Mucosa of descending colon (tissue), 3 donors: ENCODE measurements at places on chromosomes 7 and 10.

DNA sequence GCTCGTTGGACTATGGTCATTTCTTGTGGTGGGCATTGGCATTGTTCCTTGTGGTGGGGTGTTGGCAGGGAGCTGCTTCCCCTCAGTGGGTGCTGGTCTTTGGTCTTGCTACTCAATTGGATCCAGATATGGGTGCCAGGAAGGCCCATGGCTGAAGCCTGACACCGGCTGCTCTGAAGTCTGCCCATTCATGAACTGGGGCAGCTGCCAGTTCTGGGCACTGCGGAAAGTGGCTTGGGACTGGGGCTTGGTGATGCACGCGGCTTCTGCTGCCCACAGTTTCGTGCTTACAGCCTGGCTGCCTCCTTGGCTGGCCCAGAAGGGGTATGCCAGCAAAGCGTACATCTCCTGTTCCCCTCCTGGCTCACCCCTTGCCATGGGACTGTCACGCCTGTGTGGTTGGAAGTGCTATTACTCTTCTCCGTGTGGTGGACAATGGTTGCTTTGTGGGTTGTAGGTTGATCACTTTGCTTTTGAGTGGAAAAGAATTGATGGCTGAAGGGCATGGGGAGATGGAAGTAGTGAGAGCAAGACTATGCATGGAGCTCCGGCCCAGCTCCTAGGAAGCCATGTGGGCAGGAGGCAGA is 54.7 kb downstream of the ADAMTS14 start:
- no peak for DNase-seq

DNA sequence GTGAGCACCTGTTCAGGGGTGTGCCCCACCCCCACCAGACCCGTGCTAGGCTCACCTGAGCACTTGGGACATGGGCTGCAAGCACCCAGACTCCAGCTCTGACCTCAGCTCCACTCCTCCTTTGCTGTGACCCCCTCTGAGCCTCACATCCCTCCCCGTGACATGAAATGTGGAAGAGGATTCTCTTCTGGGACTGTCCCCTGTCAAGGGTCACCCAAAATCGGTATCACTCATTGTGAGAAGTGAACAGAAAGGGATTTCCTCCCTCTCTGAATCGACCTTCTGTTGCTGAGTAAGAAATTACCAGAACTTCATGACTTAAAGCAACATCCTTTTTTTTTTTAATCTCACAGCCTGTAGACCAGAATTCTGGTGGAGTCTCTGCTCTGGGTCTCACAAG is 6.2 kb upstream of the CHST15 start:
- no peak for DNase-seq

DNA sequence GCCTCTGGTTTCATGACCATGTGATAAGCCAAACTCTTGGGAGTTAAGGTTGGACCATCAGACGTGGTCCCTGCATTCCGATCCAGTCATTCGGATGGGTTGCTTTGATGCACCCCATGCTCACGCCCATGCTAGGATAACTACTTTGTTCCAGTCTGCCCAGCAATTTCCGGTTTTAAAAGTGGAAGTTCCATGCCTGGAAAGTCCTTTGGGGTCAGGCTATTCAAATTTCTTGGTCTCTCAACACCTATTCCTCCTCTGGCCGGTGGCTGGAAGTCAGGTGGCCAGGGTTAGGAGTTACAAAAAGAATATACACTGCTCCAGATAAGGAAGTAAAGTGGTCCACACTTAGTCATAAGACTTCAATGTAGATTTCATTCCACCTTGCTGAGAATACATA is 37.7 kb upstream of the HABP2 start:
- no peak for DNase-seq

DNA sequence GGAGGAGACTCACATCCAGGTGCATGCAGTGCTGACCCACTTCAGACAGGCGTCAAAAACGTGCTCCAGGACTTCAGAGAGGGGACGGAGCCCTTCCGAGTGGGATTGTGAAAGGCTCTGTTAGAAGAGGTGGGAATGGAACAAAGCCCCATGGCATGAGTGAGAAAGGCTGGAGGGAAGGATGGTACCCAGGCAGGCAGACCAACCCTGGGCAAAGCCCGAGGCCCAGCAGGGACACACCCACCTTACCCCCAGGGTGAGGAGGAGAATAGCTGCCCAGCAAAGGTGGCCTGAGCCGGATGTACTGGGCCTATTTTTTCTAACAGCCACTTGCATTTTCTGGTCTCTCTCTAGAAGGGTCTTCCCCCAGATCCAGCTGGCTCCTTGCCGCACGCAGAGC is 14.8 kb downstream of the CHAT start:
- DNase-seq = no peak

DNA sequence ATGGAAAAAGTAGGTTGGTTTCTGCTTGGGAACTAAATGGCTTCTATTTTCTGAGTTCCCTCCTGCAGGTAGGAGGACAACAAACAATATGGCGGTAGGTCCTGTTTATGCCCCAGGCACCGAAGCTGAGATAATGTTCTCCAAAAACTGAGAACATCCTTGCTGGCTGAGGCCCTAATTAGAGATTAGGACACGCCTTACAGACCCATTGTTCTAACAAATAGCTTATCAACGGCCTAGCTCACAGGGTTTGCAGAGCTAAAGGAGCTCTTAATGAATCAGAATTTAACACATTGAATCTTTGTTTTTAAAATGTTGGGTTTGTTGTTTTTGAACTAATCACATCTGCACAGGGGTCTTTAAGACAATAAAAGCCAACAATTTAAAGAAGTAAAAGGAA is 37.0 kb downstream of the HTR5A start:
- no peak for DNase-seq
